ENCODE measurements at places on chromosomes 3 and 15.

GRCh38 chr15:52263563-52264282, 31.9 kb downstream of the MYO5C start:
- DNase-seq: no peak

DNA sequence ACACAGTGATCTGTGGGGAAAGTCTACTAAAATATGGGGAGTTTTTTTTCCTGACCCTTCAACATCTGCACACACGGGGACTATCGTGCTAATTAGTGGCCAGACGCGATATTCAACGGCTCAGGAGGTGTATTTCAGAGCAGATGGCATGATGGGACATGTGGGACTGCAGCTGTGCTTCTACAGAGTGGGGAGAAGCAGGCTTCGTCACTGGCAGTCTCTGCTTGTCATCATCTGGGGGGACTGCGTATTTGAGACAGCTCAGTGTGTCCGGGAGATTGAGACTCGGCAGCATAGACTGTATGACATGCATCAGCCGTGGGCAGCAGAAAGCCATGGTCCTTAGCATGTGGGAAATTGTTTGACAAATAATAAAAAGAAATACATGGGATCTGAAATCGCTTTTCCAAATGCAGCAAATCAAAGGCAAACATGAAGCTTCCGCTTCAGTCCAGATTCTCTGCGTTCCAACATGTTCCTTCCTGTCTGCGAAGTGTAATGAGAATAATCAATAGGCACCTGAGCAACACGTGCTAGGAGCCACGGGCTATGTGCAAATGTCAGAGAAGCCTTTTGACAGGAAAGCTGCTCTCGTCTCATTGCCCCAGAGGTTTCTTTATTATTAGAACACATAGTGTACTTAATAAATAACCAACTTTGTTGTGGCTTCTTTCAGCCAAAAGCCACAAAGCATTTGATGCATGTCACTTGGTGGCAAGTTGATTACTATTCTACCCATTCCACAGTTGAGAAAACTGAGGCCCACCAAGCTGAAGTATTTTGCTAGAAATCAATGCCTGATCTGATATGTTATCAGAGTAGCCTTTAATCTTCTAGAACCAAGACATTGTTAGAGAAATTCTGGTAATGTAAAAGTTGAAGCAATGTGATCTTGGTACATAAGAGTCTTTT, 276.3 kb downstream of the RYR3 start:
- no peak for DNase-seq

GRCh38 chr3:186759231-186759930, 24.0 kb upstream of the EIF4A2 start:
- DNase-seq: no peak

DNA sequence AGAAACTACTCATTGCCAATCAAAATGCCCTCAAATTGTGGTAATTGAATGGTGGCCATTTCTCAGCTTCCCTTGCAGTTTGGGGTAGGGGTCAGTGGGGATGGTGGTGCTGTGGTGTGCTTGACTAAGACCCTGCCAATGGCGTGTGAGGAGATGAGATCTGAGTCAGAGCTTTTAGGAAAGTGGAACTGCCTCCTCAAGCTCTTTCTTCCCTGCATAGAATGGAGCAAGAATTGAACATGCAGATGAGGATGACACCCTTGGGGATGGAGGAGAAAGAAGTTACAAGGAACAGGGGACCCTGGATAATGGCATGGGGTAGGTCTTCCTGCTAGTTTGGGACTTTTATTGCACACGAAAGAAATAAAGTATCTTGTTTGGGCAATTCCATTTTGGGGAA, 188.0 kb downstream of the PEX5L start:
- DNase-seq: no peak

DNA sequence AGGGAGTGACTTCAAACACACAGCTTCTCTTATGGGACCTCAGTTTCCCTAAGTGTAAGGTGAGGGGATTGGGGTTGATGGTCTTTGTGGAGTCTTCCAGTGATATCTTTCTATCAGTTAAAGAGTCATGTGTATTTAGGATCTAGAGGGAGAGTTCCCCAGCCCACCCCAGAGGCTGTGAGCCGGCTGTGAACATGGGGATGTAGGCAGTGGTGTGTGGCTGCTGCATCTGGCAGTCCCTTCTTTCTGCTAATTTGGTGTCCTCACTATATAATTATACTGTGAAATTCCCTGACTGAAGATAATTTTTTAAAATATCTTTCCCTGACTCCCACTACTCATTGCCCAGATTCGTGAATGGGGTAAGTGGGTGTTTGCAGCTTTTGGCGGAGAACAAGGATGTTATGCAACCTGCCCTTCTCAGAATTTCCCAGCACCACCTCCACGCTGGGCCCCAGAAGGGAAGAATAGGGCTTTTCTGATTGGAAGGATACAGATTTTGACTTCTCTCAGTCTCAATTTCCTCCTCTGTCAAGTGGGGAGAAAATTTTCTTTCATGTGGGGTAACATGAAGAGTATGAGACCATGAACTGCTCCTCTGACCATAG, 79.0 kb upstream of the RASGRF1 start:
- no peak for DNase-seq

DNA sequence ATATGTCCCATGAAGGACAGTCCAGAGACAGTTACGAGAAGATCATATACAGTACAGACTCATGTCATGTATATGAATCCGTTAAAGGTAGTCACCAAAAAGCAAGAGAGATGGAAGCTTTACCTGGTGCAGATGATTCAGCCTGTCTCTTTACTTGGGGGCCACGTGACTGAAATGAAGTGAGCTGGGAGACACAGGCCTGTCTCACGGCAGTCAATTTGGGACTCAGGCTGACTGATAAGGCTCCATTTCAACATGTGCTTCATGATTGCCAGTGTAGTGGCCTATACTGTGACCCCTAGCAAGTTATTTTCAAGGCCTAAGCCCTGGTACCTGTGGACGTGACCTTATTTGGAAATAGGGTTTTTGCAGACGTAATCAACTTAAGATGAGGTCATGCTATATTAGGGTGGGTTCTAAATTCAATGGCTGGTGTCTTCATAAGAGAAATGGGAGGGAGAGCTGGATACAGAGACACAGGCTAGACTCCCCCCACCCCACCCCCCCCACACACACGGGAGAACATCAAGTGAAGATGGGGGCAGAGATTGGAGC, 3.0 kb upstream of the PROK2 start:
- DNase-seq: no peak

GRCh38 chr3:53643757-53644156, 149.3 kb downstream of the CACNA1D start:
- no peak for DNase-seq

DNA sequence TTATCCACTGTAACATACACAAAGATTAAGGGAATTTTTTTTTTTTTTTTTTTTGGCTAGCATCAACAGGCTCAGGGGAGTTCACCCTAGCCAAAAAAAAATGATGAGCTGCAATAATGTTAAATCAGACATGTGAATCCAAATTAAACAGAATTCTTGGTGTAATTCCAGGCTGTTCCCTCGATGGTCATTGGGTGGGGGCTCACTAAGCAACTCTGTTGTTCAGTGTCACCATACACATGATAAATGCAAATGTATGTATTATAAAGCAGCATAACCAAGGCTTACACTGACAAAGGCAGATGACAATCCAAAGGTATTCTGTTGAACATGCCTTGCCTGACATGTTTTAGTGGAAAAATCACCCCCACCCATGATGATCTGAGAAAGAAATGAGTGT, 29.0 kb downstream of the IL1RAP start:
- DNase-seq: no peak
